Stimulated activated naive CD4-positive, alpha-beta T cell (primary cell): ENCODE measurements at places on chromosomes 11 and 22.

- no peak for DNase-seq
Observed at GRCh38 chr11:126113012-126113411, 50.3 kb upstream of the CDON start.

GRCh38 chr11:120659076-120659475 lies 147.5 kb downstream of the GRIK4 start:
- no peak for DNase-seq

GRCh38 chr22:49227670-49228069 lies 600.0 kb downstream of the BRD1 start:
- no peak for DNase-seq

GRCh38 chr22:38513063-38513462 lies 7.0 kb upstream of the DDX17 start:
- DNase-seq: peak; percentile 18

DNA sequence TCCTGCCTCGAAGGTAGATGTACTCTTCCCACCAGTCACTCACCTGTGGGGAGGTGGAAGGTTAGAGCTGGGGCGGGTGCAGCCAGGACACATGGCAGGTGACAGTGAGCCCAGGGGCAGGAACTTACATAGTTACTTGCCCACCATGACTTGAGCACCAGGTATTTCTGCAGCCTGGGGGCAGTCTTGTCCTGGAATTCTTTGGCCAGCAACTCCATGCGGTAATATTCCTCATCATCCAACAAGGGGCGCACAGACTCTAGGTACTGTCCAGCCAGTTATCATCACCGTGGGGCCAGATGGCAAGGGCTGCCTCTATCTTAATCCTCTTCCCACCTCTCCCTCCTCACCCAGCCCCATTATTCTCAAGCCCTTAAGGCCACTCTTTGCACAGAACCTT lies 2.2 kb downstream of the CPT1B start:
- DNase-seq: no peak

DNA sequence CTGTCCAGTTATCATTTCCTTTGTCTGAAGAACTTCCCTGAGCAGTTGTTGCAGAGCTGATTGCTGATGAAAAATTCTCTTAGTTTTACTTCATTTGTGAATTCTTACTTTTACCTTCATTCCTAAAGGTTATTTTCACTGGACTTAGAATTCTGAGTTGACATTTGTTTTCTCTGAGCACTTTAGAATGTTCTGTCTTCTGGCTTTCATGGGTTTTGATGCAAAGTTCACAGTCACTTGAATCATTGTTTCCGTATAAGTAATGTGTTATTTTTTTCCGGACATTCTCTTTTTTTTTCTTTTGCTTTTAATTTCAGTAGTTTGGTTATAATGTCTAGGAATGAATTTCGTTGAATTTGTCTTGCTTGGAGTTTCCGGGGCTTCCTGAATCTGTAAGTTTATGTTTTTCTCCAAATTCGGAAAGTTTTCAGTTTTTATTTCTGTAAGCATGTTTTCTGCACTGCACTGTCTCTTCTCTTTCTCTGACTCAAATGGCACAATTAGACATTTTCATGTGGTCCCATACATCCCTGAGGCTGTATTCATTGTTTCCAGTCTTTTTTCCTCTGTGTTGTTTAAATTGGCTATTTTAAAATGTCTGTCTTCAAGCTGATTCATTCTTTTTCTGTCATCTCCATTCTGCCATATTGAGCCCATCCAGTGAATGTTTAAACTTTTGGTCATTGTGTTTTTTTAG lies 68.5 kb upstream of the NARS2 start:
- no peak for DNase-seq

DNA sequence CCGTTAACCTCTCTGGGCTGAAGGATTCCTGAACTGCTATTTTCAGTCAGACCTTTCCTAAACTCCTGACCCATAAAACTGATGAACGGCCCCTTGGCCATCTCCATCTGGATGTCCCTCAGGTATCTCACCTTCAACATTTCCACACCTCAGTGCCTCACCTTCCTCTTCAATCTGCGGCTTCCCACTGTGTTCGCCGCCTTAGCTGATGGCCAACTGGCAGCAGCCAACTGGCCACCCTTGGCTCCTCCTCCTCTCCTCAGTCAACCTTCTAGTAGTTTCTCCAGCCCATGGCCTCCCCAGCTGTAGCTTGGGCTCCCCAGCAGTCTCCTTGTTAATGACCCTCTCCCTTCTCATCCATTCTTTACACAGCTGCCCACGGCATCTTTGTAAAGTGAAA lies 55.0 kb upstream of the PHOX2A start:
- DNase-seq: no peak

- DNase-seq: no peak
Observed at GRCh38 chr11:61540528-61540927, 32.0 kb downstream of the LRRC10B start.

DNA sequence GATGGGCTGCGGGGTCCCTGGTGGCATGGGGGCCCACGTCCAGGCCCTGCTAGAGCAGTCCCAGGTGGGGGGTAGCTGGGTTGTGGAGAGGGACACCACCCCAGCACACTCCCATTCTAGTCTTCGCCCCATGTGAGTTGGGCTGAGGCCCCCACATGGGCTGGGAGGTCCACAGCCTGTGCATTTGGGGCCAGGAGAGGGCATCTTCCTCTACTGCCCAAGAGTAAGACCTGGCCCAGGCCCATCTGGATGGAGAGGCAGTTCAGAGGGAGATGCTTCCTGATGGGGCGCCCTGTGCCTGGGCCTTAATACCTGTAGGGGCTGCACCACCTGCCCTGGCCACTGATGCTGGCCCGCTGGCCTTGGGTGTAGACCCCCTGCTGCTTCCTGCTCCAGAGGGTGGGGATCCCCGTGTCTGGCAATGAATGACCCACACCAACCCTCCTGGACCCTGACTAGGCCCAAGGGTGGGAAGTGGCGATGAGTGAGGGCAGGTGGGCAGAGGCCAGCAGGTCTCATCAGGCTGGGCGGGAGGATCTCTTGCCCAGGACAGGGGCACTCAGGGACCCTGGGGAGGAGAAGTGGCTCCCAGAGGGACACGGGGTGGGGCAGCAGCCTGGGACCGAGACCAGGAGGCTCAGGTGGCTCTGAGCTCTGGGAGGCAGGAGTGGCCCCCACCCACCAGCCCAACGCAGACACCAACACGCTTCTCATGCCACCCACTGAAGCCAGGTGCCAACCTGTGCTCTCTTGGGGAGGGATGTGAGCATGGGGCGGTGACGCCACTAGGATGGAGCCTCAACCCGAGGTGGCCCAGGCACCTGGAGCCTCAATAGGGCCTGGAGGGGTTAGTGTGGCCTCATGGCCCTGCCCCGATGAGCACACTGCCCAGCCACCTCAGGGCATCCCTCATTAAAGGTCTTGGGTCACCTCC lies 17.4 kb upstream of the GNB1L start:
- no peak for DNase-seq

DNA sequence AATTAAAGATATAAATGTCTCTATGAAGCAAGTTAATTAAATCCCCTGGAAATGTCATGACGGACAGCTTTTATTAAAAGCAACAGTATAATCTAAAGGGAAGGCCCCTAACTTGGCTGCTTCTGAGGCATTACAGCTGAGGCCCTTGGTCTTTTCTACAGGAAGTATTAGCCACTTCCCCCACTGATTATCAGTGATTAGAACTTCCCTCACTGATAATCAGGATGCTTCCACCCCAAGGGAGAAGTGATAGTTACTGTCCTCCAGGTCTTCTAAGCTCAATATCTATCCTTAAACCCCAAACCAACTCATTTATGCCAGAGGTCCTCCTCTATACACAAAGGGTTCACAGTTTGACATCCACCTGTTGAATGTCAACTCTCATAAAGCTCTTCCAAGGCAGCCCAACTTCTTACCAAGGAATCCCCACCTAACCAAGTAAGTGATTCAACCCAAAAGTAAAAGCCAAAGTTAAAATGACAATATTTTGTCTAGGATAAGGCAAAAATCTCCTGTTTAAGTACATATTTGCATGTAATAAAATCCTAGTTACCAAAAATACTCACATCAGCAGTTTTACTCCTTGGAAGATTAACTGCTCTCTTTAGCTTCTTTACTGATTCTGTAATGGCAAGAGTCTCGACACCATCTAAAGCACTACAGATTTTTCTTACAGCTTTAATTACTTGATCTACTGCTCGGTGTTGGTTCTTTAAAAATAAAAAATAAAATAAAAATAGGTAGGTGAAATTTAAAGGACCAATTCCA lies 58.6 kb upstream of the RPS13 start:
- DNase-seq: no peak

DNA sequence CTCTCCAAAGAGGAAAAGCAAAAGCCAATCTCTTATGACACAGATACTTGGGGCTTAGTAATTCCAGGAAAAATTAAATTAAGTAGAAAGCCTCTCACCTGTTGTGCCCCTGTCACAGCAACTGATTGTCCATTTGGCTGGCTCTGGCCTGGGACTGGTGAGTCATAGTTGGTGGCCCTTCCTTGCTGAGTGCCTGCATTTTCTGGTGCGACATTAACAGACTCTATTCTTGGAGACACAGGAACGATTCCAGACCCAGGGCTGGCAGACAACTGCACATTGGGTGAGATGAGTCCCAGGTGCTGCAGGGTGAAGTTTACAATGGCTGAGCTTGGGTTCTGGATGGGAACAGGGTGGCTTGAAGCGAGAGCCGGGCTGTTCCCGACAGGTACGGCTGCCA lies 15.6 kb downstream of the E2F8 start:
- DNase-seq: no peak

DNA sequence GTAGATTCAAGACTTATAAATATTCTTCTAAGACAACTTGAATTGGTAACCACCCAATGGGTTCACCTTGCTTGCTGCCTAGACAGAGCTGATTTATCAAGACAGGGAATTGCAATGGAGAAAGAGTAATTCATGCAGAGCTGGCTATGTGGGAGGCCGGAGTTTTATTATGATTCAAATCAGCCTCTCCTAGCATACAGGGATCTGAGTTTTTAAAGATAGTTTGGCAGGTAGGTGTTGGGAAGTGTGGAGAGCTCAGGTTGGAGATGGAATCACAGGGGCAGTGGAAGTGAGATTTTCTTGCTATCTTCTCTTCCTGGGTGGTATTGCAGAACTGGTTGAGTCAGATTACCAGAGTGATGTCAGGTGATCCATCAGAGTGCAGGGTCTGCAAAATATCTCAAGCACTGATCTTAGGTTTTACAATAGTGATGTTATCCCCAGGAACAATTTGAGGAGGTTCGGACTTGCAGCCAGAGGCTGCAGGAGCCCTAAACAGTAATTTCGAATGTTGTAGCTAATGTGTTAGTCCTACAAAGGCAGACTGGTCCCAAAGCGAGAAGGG lies 1448.6 kb upstream of the RAG2 start:
- no peak for DNase-seq

DNA sequence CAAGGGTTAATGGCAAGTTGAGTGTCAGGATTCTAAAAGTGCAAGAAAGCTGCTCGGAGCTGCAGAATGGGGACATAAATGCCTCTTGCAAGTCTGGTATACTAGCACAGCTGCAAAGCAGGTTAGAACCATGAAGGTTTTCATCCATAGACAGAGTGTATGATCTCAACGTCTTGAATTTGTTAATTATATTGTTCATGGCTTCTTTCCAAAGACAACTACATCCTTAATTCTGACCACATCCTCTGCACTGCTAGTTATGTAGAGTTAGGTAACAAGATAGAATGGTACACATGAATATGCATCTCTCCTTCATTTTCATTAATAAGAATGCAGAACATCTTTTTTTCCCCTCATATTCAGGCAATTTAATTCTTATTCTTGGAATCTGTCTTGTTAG lies 34.2 kb downstream of the EXPH5 start:
- no peak for DNase-seq

- DNase-seq: no peak
Observed at GRCh38 chr11:41943656-41944055, 484.2 kb upstream of the LRRC4C start.

GRCh38 chr11:108838792-108839105 lies 173.9 kb downstream of the DDX10 start:
- no peak for DNase-seq

DNA sequence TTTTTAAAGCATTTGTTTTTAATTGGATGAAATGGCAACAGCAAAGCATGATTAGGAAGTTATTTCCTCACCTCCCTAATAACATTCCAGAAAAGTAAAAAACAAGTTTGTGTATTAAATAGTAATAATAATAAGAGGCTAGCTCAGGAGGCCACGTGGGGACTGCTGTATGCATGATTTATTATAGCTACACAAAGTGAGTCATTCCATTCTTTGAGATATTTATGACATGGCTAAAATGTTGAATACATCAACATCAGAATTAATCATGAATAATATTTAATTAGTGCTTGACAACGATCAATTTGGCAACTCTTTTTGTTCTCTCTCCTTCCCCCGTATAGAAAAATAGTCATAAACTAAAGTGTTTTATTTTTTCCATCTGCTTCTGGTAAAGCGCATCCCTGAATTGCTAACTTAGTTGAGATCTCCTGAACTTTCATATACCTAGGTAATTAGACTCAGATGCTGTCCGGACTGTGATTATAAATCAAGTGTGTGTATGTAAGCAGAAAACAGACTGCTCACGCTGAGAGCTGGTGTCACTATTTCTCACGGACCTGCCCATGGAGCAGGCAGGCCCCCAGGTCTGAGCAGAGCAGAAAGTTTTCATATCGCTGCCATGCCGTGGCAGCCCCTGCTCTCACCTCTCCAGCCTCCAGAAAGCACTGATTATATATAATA lies 125.7 kb downstream of the WT1 start:
- no peak for DNase-seq

GRCh38 chr11:86067851-86068137 lies 1.1 kb downstream of the PICALM start:
- DNase-seq: no peak

DNA sequence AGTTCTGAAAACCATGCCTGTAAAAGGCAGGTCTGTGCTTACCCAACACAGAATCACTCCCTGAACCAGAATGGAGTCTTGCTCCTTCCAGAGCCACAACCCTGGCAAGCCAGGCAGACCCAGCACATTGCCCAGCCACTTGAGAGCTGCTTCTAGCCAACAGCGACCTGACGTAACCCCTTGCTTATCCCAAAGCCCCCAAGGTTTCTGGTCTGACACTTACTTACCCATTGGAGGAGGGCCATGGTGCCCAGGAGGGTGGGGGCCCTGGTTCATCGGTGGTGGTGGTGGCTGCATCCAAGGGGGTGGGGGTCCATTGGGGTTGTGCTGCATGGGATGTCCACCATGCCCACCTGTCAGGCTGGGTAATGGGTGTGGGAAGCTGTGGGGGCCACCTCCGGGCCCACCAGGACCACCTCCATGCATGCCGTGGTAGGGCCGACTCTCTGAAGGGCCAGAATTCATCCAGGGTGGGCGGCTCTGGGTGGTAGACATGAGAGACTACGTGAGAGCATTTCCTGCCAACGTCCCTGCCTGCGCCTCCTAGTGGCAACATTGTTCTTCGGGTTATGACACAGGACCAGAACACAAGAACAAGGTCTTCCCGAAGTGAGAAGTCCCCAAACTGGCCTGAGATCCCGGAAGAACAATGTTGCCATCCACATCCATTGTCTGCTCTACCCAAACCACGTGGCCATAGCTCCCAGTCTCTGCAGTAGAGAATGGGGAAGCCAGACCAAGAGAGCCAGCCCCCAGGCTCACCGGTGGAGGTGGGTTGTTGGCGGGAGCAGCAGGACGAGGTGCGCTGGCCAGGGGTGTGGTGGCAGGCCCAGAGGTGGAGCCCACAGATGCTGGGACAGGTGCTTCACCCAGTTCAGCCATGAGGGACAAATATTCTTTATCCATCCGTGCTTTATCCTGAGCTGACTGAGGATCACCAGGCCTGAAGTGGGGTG lies 7.8 kb upstream of the PYGM start:
- peak; percentile 80 for DNase-seq

- DNase-seq: no peak
Observed at GRCh38 chr11:112928136-112928535, 33.1 kb upstream of the NCAM1 start.
